ENCODE measurements at places on chromosomes 5 and 9. TPM values are rescaled to one million over a fixed set of nuclear protein-coding genes. Genes with fewer than 3 reads are reported as not detected.

DNA sequence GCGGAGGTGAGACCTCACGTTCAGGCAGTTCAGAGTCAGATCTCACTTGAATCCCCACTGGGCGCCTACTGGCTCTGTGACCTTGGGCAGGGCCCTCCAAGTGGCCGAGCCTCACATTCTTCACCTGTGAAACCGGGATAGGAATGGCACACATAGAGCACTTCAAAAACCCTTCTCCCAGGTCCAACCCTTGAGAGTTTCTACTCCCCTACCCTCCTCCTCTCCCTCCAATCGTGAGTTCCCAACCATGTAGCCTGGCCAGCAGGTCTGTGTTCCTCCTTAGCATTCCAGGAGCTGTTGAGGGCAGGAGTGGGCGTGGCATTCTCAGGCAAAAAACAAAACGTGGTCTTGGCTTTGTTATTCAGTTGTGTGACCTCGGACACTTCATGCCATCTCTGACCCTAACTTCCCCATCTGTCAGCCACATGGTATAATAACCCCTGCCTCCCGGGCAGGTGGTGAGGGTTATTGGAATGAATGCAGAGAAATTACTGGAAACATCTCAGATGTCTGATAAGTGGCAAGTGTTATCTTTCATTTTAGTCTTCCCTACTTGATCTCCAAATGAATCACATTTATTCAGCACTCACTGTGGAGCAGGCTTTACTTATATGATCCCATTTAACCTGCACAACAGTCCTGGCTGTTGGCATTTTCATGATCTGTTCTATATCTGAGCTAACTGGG is 112.8 kb upstream of the BOD1 start:
- H3K4me1 ChIP-seq: no peaks in the 10 kb centered on the region
- no peak for DNase-seq
- no peak overlapping the region for H3K4me3 ChIP-seq
- no peak overlapping the region for H3K27ac ChIP-seq
- H3K36me3 ChIP-seq: no peaks in the 10 kb centered on the region

DNA sequence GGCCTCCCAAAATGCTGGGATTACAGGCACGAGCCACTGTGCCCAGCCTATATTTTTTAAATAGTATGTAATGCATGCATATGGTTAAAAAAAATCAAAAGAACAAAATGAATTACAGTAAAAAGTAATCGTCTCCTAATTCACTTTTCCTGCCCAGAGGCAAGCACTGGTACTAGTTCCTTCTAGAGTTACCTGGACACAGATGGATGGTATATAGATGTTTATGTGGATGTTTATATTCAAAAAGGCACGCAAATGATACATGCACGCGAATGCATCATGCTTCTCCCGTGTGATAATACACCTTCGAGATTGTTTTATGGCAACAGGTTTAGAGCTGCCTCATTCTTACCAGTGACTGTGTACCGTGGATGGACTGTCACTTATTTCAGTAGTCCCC is 21.4 kb downstream of the ABL1 start:
- no peaks in the 10 kb centered on the region for H3K27me3 ChIP-seq
- H3K27ac ChIP-seq: no peak overlapping the region
- H3K36me3 ChIP-seq: peaks cover 15% of the 10 kb centered on the region
- H3K4me3 ChIP-seq: no peak overlapping the region
- no peak for DNase-seq

- no peak overlapping the region for H3K27ac ChIP-seq
- peaks cover 10% of the 10 kb centered on the region for H3K36me3 ChIP-seq
- no peaks in the 10 kb centered on the region for H3K27me3 ChIP-seq
- H3K4me3 ChIP-seq: no peak overlapping the region
- DNase-seq: no peak
Observed at GRCh38 chr5:56947052-56947451, 4.9 kb downstream of the MIER3 start.

DNA sequence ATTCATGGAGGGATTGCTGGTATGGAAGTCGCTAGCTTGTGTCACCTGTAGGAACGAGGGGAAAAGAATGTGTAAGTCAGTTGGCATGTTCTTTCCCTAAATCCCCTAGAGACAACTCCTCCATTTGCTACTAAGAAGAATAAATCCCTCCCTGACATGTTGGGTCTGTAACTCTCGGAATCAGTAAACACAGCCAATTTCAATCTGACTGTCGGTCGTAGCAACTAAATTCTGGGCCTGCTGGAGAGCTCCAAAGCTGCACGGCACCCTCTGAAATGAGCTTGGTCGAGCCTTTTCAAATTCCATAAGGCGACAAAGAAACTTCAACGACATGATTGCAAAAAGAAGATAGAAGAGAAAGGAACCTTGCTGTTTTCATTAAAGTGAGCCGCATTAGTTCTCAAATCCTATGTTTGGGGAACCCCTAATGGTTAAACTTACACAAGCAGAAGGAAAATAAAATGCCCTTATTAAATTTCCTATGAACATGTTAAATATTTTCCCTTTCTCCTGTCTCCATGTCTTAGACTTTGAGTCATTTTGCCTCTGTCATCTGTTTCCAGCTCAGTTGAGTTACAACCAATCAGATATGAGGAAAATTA is 735.8 kb upstream of the WWC1 start:
- H3K4me1 ChIP-seq: no peaks in the 10 kb centered on the region
- DNase-seq: no peak
- no peak overlapping the region for H3K4me3 ChIP-seq
- H3K27ac ChIP-seq: no peak overlapping the region
- no peaks in the 10 kb centered on the region for H3K27me3 ChIP-seq

- no peak overlapping the region for H3K4me3 ChIP-seq
- no peak overlapping the region for H3K27ac ChIP-seq
- H3K36me3 ChIP-seq: no peaks in the 10 kb centered on the region
- H3K27me3 ChIP-seq: no peaks in the 10 kb centered on the region
- DNase-seq: no peak
Observed at GRCh38 chr5:32223972-32224609, 50.0 kb upstream of the GOLPH3 start.

The F2RL1 gene
- 8.0 TPM for polyA plus RNA-seq
